ENCODE measurements at places on chromosomes 1 and 21. TPM values are rescaled to one million over a fixed set of nuclear protein-coding genes. Genes with fewer than 3 reads are reported as not detected.
A peak's percentile ranks its signal among the peaks of the same experiment; 100 is the strongest.

GRCh38 chr1:224065455-224065854 is 48.5 kb upstream of the FBXO28 start:
- no peak overlapping the region for H3K4me3 ChIP-seq
- no peak overlapping the region for H3K27ac ChIP-seq
- DNase-seq: no peak
- H3K4me1 ChIP-seq: peaks cover 4% of the 10 kb centered on the region
- H3K36me3 ChIP-seq: no peaks in the 10 kb centered on the region

GRCh38 chr21:36321325-36322082 is 1.5 kb downstream of the MORC3 start:
- peaks cover 2% of the 10 kb centered on the region for H3K27me3 ChIP-seq
- peaks cover 29% of the 10 kb centered on the region for H3K4me1 ChIP-seq
- no peak for DNase-seq
- peaks cover 15% of the 10 kb centered on the region for H3K36me3 ChIP-seq
- H3K27ac ChIP-seq: peak overlapping the region; percentile 95
- H3K4me3 ChIP-seq: peak overlapping the region; percentile 93

- no peak overlapping the region for H3K4me3 ChIP-seq
Observed at GRCh38 chr1:74380252-74380651, 132.2 kb downstream of the LRRC53 start.

DNA sequence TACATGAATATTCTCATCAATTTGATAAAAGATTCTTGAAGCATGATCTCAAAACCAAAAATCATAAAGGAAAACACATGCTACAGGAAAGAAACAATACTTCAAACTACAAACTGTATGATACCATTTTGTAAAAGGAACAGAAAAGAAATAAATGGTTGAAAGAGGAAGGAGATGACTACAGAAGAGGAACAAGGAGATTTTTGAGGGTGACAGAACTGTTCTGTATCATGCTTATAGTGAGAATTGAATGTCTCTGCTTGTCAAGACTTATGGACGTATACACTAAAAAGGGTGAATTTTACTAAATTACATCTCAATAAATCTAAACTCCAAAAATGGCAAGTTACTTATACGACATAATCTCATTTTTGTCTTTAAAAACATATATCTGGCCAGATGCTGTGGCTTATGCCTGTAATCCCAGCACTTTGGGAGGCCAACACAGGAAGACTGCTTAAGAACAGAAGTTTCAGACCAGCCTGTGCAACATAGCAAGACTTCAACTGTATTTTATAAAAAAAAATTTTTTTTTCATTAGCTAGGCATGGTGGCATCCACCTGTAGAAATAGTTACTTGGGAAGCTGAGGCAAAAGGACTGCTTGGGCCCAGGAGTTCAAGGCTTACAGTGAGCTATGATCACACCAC is 125.4 kb downstream of the EIF4G3 start:
- H3K4me3 ChIP-seq: no peak overlapping the region
- DNase-seq: no peak
- peaks cover 6% of the 10 kb centered on the region for H3K36me3 ChIP-seq

- H3K4me3 ChIP-seq: peak overlapping the region; percentile 55
- peaks cover 81% of the 10 kb centered on the region for H3K4me1 ChIP-seq
- no peaks in the 10 kb centered on the region for H3K27me3 ChIP-seq
- no peak for DNase-seq
- H3K27ac ChIP-seq: peak overlapping the region; percentile 68
- H3K36me3 ChIP-seq: peaks cover 50% of the 10 kb centered on the region
Observed at GRCh38 chr1:42952303-42953001, 6.2 kb downstream of the SLC2A1 start.

GRCh38 chr1:185448591-185449186 is 131.6 kb upstream of the IVNS1ABP start:
- H3K27me3 ChIP-seq: no peaks in the 10 kb centered on the region
- DNase-seq: no peak

GRCh38 chr1:81894867-81895266 is 94.1 kb downstream of the ADGRL2 start:
- H3K4me3 ChIP-seq: no peak overlapping the region
- no peaks in the 10 kb centered on the region for H3K36me3 ChIP-seq
- no peaks in the 10 kb centered on the region for H3K27me3 ChIP-seq
- no peak overlapping the region for H3K27ac ChIP-seq

GRCh38 chr1:220184506-220184905 is 87.7 kb downstream of the RAB3GAP2 start:
- H3K4me3 ChIP-seq: no peak overlapping the region
- no peaks in the 10 kb centered on the region for H3K27me3 ChIP-seq
- H3K27ac ChIP-seq: no peak overlapping the region
- peaks cover 17% of the 10 kb centered on the region for H3K36me3 ChIP-seq
- DNase-seq: no peak

GRCh38 chr1:89897347-89898133 is 76.7 kb downstream of the LRRC8D start:
- peaks cover 7% of the 10 kb centered on the region for H3K36me3 ChIP-seq
- H3K27ac ChIP-seq: no peak overlapping the region
- H3K4me3 ChIP-seq: no peak overlapping the region
- H3K27me3 ChIP-seq: no peaks in the 10 kb centered on the region

GRCh38 chr1:243311809-243312208 is 56.0 kb downstream of the SDCCAG8 start:
- no peak overlapping the region for H3K4me3 ChIP-seq
- H3K27me3 ChIP-seq: no peaks in the 10 kb centered on the region
- peaks cover 13% of the 10 kb centered on the region for H3K4me1 ChIP-seq
- DNase-seq: no peak
- no peak overlapping the region for H3K27ac ChIP-seq
- H3K36me3 ChIP-seq: peaks cover 9% of the 10 kb centered on the region

GRCh38 chr1:87927391-87928280 is 599.0 kb downstream of the LMO4 start:
- H3K36me3 ChIP-seq: no peaks in the 10 kb centered on the region

Gene DISP3
- 0.41 TPM for total RNA-seq

Gene ADCY10
- total RNA-seq: not detected

Gene CATSPERE
- 0.08 TPM for total RNA-seq

Gene AK5
- 0.39 TPM for total RNA-seq

Gene TNNI3K
- not detected for total RNA-seq

Gene FCGR2B
- not detected for total RNA-seq

Gene MROH9
- not detected for total RNA-seq

Gene TNFSF4
- 3.1 TPM for total RNA-seq

Gene CPTP
- 14.6 TPM for total RNA-seq

Gene RIIAD1
- total RNA-seq: not detected

Measured in activated T-helper 1 cell treated with anti-CD3 and anti-CD28 coated beads, Interleukin-12 subunit alpha, Interleukin-12 subunit beta, Interleukin-2, Interleukin-4 antibody, amounts not matched to agents 30 ng/mL and 10 ng/mL and 1 ng/mL, durations not matched to agents 14 hours and 24 hours and 36 hours (primary cell).